ENCODE measurements at places on chromosomes 3 and 15.

DNA sequence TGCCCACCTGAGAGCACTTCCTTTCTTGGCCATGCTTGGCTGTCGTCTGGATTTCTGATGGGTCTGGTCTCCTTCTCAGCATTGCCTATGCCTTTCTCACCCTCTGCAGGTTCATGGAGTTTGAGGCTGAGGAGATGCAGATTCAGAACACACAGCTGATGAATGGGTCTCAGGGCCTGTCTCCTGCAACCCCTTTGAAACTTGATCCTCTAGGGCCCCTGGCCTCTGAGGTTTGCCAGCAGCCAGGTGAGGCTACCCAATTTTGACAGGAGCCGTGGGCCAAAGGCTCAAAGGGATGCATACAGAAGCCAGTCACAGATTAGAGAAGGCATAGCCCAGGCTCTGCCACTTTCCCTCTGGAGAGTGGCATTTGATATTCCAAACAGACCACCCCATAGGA lies 10.5 kb downstream of the NUTM1 start:
- DNase-seq, result no peak

DNA sequence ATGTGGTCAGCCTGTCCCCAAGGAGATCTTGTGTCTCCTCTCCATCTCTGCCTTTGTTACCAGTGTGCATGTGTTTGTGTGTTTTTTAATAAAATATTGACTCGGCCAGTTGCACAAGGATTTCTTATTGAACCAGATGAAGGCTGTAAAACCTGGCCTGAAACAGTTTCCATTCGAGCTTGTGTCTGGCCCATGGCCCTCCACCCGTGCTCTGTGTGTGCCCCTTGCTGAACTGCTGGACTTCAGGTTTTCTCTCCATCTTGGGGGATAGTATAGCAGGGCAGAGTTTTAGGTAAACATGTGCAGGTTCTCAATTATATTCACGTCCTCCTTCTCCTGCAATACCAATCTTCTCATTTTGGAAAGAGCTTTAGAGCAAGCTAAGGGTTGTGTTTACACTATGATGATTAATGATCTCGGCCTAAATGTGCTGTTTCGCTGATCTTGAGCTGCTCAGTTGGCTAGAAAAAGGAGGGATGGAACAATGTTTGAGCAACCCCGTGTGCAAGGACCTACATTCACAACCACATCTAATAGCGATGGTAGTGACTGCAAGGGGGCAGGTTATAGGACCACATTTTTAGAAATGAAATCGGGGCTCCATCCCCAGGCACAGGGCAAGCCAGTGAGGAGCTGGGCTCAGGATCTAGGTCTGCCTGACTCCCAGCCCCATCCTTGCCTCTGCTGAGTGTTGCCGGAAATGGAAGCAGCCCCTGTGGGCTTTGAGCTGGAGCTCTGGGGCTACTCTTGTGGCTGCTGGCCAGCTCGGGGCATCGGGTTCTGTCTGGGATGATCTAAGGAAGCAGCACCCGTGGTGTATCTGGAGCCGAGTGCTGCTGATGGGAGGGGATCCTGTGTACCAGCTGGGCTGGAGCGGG lies 47.7 kb downstream of the CMTM6 start:
- DNase-seq, result no peak

GRCh38 chr3:194351080-194351672 lies at the start of gene CPN2:
Gene CPN2 (minus strand): TSS chr3:194351328. CDS start chr3:194342702, 8,626 bp downstream.
- DNase-seq, result no peak

GRCh38 chr3:17747890-17748247 lies 5.4 kb upstream of the TBC1D5 start:
- DNase-seq, result no peak

- DNase-seq, result no peak
These were observed 161.9 kb upstream of the CADPS start for GRCh38 chr3:63037116-63037515.

GRCh38 chr3:89912031-89912430 lies 804.6 kb downstream of the EPHA3 start:
- no peak for DNase-seq

GRCh38 chr3:12436514-12437220 lies 47.6 kb upstream of the TSEN2 start:
- DNase-seq, result no peak

DNA sequence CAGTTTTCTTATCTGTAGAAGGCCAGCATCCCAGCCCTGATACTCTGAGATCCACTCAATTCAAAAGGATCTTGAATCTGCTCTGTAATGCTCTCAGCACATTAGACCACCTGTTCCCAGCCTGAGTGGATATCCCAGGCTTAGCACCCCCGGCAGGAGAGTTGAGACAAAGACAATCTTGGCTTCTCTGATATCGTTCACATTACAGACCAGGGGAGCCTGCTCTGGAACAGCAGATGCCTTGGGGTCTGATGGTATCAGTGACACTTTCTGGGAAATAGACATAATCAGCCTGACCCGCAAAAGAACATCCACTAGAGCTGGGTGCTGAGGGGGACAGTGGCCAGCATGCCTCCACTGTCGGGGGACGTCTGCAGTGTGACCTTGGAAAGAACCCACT lies 70.6 kb downstream of the BDH1 start:
- DNase-seq, result no peak

GRCh38 chr3:18715208-18715607 lies 290.1 kb upstream of the SATB1 start:
- no peak for DNase-seq

- DNase-seq, result no peak
These were observed 865.9 kb upstream of the CADM2 start for GRCh38 chr3:84092907-84093306.

- no peak for DNase-seq
These were observed 3.5 kb upstream of the LINGO1 start for GRCh38 chr15:77636209-77636608.

GRCh38 chr15:90451053-90451850 lies 63.2 kb downstream of the IQGAP1 start:
- peak; percentile 95 for DNase-seq

DNA sequence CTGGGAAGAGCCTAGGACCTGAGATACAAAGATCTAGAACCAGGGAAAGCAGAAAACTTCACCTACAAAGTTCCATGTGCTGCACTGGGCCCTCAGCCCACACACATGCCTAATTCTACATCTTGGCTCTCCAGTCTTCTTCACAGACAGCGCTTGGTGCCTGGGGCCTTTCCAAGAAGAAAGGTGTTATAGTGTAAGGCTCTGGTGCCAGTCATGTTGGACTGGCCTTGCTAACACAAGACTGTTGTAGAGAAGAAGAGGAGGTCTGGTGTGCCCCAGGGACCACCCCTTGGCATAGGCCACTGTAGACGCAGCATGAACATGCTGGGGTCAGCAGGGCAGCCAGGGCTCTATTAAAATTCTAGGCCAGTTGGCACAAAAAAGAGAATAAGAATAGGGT lies 226.2 kb upstream of the CTNNB1 start:
- DNase-seq, result no peak

- no peak for DNase-seq
These were observed 5.6 kb downstream of the LIMD1 start for GRCh38 chr3:45599984-45600650.

DNA sequence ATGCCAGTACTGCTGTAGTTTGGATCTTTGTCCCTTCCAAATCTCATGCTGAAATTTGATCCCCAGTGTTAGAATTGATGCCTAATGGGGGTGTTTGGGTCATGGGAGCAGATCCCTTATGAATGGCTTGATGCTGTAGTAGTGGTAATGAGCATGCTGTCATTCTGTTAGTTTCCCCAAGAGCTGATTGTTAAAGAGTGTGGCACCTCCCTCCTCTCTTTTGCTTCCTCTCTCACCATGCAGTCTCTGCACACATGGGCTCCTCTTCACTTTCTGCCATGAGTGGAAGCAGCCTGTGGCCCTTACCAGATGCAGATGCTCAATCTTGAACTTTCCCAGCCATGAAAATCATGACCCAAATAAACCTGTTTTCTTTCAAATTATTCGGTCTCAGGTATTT lies 141.3 kb upstream of the DPPA4 start:
- DNase-seq, result no peak

DNA sequence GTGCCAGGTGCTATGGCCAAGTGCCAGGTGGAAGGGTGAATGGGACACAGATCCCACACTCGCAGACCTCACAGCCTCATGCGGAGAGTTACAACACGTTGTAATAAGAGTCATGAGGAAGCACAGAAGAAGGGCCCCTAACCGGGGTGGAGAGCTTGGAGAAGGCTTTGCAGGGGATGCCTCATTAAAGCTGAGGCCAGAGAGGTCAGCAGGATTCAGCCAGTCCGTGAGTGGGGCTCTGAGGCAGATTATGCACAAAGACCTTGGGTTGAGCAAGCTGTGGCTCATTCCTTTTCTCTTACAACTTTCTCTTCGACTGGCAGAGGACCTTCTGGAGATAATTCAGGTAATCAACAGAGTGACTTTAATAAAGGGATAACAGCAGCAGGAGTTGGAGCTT lies 65.3 kb upstream of the SNRK start:
- DNase-seq, result peak; percentile 55

- DNase-seq, result peak; percentile 57
These were observed 102.0 kb downstream of the TBC1D5 start for GRCh38 chr3:17640466-17640865.

DNA sequence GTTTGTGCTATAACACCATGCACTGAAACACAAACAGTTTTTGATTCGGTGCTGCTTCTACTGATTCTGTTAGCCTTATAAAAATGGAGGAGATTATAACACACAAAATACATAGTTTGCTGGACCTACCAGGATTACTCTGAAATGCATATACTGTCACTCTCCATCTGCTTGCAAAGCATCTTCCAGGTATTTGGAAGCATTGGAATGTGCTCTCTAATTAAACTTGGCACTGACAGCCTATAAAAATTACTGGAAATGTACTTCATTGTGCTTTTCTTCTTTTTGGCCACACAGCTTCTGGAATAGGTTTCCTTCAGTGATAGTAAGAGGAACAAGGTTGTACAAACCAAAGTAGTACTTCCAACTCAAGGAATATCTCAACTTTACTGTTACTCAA lies 376.1 kb downstream of the UNC13C start:
- no peak for DNase-seq

DNA sequence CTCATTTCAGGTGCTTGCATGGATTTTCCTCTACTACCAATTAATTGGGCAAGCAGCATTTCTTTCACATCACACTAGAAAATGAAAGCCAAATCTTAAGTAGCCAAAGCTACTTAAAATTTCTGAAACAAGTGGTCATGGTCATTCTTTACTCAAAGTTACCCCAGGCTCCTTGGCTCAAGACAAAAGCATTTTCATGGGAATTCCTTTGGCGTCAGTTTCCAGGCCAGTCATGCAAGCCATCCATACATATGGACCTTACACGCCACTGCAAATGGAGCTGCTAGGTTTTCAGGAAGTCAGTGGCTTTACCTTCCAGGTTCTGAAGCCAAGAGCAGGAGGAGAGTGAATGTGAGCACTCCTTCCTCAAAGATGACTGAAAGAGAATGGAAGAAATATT lies 83.7 kb upstream of the IL12A start:
- DNase-seq, result no peak

DNA sequence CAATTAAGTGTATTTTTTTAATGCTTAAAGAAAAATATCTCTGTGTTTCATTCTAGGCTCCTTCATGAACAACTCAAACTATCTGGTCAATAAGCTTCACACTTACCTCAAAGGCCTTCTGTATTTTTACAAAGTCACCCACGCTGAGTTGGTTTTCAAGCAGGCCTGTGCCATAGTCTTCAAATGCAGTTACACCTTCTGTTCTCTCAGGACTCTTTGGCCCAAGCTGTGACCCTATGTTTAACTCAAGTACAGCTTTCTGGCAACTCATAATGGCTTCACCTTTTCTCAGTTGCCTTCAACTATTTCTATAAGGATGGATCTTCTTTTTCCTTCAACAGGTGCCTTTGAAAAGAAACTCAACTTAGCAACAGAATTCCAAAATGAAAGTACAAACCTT lies 587 bp downstream of the WDR49 start:
- DNase-seq, result no peak

DNA sequence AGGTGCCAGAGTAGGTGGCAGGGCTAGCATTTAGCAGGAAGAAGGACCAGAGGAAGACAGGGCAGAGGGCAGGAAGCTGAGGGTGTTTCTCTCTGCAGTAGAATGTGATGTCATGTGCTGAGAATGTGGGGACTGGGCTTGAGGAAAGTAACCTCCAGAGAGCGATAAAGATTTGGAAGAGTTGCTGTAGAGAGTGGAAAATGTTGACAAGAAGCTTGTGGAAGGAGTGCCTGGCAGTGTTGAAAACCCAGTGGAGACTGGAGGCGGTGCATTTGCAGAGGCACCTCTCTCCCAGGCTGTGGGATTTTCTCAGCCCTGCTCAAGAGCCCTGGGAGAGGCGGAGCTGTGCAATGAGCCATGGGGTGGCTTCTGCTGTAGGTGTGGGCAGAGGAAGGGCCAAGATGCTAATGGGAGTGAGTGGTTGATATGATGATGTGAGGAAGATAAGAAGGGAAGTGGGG lies 54.8 kb downstream of the MESD start:
- DNase-seq, result peak; percentile 77

GRCh38 chr15:55254916-55255679 lies 34.5 kb downstream of the RAB27A start:
- DNase-seq, result no peak

DNA sequence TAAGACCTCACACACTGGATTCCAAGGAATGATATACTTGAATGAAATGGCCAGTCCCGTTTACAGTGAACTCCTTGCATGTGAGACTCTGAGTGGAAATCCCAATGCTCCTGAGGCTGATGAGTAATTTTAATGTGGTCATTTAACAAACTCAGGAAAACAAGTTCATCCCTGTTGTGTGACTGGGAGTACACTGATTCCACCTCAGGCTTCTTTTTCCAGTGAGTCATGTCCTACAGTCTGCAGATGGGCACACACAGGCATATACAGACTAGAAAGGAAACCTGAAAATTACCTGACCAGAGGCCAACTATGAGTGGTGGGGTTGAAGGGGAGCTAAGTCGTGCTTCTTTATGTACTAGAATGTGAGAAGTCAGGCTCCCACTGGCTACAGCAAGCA lies 5.8 kb downstream of the SQOR start:
- DNase-seq, result peak; percentile 95

GRCh38 chr3:112456147-112456546 lies 43.1 kb downstream of the BTLA start:
- DNase-seq, result no peak

GRCh38 chr3:157127268-157127667 lies 32.7 kb downstream of the CCNL1 start:
- no peak for DNase-seq

GRCh38 chr3:135807879-135808278 lies 157.6 kb upstream of the PPP2R3A start:
- no peak for DNase-seq
